Stimulated activated CD8-positive, alpha-beta memory T cell treated with anti-CD3 and anti-CD28 coated beads, Interleukin-7, amount 100 ng/mL, for 24 hours (primary cell): ENCODE measurements at places on chromosomes 11 and 22.

GRCh38 chr11:20015101-20015500 lies 145.2 kb downstream of the DBX1 start:
- no peak for DNase-seq

- no peak for DNase-seq
Observed at GRCh38 chr22:44020981-44021380, 3.1 kb upstream of the PARVB start.

- no peak for DNase-seq
Observed at GRCh38 chr11:68273026-68273738, 1.4 kb upstream of the C11orf24 start.

DNA sequence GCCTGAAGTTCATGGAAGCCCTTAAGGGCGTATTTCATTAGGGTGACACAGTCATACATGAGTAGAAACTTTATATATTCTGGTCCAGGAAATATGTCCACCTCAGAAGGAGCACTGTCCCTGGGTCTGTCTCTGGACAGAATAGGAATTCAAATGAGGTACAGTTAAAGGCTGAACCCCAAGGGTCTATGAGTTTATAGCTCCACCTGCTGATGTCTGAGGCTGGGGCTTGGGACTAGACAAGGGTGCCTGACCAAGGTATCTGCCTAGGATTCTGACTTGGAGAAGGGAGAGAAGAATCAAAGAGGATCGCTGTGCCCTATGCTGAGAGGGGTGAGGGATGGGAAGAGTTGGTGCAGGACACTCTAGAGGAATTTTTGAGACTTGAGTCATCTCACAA lies 14.9 kb downstream of the HEPHL1 start:
- no peak for DNase-seq

- no peak for DNase-seq
Observed at GRCh38 chr22:34587357-34588356, 478.3 kb upstream of the ISX start.

DNA sequence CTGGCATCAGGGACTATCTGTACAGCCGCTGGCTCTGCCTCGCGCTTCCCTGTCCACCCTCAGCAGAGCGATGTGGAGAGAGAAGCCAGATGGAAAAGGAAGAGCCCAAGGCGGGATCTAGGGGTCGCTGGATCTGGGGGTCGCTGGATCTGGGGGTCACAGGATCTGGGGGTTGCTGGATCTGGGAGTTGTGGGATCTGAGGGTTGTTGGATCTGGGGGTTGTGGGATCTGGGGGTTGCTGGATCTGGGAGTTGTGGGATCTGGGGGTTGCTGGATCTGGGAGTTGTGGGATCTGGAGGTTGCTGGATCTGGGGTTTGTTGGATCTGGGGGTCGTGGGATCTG lies 2.0 kb upstream of the MS4A10 start:
- DNase-seq: no peak

DNA sequence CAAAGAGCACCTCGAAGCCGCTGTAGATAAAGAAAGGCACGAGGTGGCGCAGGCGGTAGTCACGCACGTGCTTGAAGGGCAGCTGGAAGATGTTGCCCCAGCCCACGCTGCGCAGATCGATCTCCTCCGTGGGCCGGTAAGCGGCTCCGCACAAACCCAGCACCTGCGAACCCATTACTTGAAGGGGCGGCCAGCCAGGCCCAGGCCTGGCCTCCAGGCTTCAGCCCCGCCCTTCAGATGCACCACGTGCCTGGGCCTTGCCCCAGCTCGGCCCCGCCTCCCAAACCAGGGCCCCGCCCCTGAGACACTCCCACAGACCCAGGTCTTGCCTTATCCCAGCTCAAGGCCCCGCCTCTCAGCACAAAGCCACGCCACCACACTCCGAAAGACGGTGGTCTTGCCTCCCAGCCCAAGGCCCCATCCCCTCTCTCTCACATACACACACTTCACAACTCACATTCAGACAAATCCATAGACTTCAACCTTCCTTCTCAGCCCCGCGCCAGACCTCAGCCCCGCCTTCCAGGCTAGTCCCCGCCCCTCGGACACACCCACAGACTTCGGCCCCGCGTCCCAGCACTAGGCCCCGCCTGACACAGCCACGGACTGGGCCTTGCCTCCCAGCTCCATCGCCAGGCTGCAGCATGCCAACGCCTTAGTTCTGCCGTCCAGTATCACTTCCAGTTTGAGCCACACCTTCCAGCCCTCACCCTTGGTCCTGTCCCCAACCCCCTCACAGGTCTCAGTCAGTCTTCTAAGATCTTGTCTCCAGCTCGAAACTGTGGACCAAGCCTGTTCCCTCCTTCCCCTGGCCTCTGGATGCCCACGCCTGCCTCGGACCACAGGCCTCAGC lies 7.0 kb downstream of the UNC93B1 start:
- DNase-seq: no peak

GRCh38 chr11:8070417-8071115 lies 10.4 kb upstream of the TUB start:
- DNase-seq: no peak

GRCh38 chr11:22479971-22480720 lies 142.0 kb downstream of the SLC17A6 start:
- no peak for DNase-seq

DNA sequence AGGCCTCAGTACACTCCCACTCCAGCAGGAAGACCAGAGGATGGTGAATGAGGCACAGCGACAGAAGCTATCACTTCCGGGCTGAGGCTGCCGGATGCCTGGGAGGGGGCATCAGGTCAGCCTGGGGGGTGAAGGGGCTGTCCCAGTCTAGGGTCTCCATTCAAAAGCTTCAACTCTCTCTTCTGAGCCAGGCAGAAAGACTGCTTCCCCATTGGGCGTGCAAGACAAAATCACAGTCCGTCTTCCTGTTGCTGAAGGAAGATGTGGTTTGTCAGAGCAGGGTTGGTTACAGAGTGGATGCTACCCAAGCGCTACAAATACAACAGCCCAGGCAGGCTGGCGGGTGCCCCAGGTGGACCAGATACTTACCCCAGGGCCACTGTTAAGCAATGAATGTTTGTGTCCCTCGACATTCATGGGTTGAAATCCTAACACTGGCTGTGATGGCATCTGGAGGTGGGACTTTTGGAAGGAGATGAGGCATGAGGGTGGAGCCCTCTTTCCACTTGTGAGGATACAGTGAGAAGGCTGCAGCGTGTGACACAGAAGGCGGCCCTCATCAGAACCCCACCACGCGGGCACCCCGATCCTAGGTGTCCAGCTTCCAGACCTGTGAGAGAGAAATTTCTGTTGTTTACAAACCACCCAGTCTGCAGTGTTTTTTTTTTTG lies 12.0 kb downstream of the UPK3A start:
- DNase-seq: no peak

DNA sequence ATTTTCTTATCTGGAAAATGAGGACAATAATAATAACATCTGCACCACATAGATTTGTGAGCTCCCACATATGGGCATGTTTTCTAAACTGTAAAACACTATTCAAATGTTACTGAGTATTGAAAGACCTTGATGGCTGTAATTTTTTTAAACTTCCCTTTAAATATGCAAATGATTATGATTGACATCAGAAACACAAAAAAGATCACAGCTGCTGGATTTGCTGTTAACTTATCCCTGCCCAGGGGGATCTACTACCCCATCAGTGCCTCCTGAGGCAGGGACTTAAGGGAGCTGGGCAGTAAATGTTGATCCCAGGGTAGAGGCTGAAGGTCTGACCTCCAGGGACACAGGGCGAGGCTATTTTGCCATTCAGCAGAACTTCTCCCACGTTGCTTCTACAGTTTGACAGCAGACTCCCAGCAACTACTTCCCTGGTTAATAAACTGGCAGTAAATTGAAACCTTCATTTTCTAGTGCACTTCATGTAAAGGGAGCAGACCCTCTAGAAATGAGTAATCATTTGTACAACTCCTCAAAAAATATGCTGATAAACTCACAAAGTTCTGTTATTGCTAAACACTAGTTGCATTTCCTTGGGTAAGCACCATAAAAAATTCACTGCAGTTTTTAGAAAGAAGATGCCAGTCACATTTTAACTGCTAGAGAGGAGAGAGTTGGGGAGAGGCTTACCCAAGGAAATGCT lies 20.3 kb downstream of the TMPRSS5 start:
- DNase-seq: no peak

DNA sequence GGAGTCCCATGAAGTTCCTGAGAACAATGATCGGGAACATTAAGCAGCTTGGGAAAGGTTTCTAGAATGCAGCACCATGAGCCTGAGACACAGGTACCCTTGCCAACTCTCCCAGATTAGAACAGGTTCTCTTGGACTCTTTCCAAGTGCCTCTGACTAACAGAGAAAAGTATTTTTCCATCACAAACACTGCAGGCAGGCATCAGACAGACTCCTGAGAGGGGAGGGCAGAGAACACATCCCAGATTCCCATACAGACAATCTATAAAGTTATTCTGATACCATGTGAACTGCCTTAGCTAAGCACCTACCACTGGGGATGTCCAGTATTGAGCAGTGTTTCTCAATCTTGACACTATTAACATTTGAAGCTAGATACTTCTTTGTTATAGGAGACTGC lies 27.3 kb downstream of the SERGEF start:
- DNase-seq: no peak
